ENCODE measurements at places on chromosomes 5 and 9.

- DNase-seq, result no peak
Observed at GRCh38 chr5:102961671-102962070, 158.3 kb downstream of the GIN1 start.

GRCh38 chr9:79210541-79211243 lies 361.1 kb upstream of the TLE4 start:
- no peak for DNase-seq

DNA sequence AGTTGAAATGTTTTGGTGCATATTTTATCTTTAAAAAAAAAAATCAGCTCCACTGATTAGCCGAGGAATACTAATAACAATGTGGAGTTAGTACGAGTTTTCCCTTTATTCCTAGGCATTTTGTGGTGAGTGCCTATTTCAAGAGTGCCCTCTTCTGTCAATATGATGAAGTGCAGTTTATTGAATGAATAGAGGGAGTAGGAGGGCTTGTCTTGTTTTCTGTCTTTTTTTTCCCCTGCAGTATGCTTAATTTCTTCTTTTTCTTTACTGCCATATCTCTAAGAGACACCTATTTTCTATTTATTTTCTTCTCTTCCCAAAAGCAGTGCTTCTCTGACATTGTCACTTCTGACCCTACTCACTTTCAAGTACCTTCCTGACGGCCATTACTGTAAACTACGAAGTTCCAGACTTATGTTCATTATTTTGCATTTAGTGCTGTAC lies 169.6 kb upstream of the PITX1 start:
- DNase-seq, result no peak

- no peak for DNase-seq
Observed at GRCh38 chr9:6739218-6739617, 18.6 kb upstream of the KDM4C start.

GRCh38 chr5:62369039-62369438 lies 34.7 kb downstream of the DIMT1 start:
- no peak for DNase-seq

DNA sequence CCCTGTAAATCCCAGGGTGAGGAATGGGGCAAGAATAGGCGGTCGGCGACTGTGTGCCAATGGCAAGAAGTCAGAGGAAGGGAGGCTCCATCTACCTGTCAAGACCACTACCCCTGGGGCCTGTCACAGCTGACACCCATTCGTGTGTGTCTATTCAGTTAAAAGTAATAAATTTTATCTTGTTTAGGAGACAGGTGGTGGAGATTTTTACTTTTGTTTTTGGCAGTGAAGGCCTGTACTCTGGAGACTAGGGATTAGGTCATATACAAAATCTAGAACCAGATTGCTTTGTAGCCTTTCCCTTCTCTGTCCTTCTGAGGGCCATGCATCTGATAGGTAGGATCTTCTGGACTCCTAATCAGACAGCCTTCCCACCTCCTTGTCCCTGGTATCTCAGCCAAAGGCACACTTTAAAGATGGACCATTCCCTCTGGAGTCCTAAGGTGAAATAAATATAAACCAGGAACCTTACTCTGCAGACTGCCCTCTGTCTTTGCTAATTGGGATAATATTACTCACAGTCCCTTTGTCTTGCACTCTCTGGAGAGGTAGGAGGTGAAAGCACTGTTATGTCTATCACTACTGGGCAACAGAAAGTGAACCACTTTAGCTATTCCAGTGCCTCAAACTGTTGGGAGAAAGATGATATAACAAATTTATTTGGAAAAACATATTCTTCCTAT lies 213.2 kb upstream of the ACTBL2 start:
- DNase-seq, result no peak

DNA sequence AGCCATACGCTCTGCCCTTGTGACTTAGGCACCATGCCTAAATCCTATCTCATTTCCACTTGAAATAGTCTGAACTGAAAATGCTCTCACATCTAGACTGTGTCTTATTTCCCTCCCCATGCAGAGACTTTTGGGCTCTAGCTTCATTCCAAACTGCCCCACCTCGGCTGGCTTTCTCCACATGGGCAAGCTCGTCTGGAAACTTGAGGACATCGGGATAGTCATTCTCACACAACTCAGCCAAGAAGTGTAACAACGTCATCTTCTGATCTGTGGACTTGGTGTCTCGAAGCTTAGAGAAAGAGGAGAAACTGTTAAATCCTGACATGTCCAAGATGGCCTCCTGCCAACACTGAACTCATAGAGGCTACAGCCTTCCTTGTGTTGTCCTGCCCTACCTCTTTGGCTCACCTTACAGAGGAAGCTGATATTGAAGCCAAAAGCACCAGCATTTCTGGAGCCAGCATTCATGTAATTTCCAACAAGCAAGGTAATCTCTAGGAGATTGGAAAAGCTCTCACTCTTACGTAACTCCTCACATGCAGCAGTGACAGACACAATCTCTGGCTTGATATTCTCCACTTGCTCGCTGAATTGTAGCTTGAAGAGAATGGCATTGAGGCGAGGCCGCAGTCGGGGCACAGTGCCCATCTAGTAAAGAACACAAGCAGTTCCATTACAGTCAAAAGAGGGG lies 39.6 kb downstream of the PCDHGC5 start:
- DNase-seq, result no peak

Measured in skeletal muscle cell (primary cell).